ENCODE measurements at places on chromosomes 1 and 21. TPM values are rescaled to one million over a fixed set of nuclear protein-coding genes. Genes with fewer than 3 reads are reported as not detected.

- ATAC-seq: peak; percentile 35
Observed at GRCh38 chr1:19596065-19596713, 47.9 kb upstream of the NBL1 start.

DNA sequence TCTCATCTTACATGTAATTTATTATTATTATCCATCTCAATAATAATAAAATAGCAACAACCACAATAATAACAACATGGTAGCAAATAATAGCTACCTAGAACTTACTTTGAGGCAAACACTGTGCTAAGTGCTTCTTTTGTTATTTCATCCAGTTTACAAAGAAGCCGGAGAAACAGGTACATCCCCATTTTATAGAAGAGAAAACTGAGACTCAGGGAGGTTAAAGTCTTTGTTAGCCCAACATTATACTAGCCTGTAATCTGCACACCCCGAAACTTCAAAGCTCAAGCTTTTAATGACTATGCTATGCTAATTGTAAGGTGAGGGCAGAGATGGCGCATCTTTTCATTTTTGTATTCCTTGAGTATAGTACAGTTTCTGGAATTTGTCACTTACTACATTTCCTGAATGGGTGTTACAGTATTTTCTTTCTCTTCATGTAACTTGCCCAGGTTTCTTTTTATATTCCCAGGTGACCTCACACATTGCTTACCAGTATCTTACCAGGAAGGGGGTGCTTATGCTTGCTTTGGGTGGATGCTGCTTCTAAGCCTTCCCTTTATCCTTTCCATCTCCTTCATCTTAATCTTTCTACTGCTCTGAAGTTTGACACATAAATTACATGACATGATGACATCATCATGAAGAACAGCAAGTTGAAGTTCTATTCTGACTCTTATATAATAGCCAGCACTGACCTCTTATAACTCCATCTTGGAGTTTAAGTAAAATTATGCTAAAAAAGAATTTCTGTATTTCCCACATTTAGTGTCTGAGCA lies 8.3 kb downstream of the GCLM start:
- no peak for ATAC-seq

GRCh38 chr1:30525971-30526651 lies 197.3 kb downstream of the MATN1 start:
- no peak for ATAC-seq

GRCh38 chr1:108719656-108720435 lies 7.1 kb downstream of the FNDC7 start:
- ATAC-seq: no peak

TAL1 gene
- 4.2 TPM for total RNA-seq

GRCh38 chr1:241600496-241600901 lies 39.7 kb downstream of the CHML start:
- no peak for ATAC-seq

DNA sequence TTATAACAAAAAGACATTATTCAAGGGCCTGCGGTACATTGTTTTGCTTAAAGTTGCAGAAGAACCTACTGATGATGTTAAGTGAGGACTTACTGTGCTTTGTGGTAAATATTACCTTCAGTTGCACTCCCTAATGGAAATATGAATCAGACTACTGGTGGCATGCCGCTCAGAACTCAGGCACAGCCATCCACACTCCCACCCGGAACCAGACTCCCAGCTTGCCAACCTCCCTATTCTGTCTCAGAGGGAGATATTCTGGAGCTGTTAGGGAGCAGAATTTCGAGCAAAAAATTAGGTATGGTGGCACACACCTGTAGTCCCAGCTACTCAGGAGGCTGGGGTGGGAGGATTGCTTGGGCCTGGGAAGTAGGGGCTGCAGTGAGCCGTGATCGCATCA lies 13.1 kb downstream of the PGBD5 start:
- no peak for ATAC-seq

DNA sequence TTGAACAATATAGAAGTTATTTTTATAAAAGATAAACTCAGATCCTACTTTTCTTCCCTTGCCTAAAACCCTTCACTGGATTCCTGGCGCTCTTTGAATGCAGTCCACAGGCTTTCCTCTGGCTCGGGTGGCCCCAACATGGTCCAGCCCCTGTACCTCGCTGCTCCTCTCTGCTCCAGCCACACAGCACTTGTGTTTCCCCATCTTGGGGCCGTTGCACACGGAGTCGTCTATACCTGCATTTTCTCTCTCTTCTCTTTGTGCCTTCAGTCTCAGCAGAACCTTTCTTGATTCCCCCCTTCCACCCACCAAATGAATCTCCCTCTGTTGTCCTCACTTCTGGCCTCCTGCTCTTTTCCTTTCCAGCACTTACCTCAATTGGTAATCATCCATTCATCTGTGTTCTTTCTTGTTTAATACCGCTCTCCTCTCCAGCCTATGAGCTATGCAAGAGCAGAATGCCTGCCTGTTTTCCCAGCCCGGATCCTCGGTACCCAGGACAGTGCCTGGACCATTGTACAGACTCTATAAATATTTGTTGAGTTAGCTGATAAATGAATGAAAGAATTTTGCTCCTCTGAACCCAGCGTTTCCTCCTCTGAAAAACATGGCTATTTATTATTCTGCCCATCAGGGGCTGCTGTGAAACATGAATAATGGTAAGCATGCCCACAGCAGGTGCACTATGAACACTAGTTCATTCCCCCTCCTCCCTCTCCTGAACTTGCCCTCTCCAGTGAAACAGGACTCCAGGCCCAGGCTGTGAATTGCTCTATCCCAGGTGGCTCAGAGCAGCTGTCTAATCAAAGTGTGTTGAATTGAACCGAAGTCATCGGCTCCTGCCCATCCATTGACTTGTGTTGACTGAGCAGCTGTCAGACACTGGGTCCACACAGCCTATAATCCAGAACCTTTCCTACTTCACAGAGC lies 266.9 kb downstream of the PTPRU start:
- ATAC-seq: no peak

- no peak for ATAC-seq
Observed at GRCh38 chr1:180974236-180974635, 48.4 kb downstream of the STX6 start.

GRCh38 chr21:36611379-36611778 lies 87.5 kb upstream of the SIM2 start:
- ATAC-seq: no peak

UBE4B gene
- total RNA-seq: 120 TPM

GRCh38 chr1:148307583-148308185 lies 155.6 kb upstream of the NBPF11 start:
- ATAC-seq: no peak

- ATAC-seq: no peak
Observed at GRCh38 chr1:181911715-181912114, 149.8 kb downstream of the ZNF648 start.

RGS4 gene
- 95.0 TPM for total RNA-seq

CD101 gene
- total RNA-seq: 0.35 TPM

- peak; percentile 97 for ATAC-seq
Observed at GRCh38 chr1:45913183-45913683, 109.8 kb downstream of the MAST2 start.

RGS13 gene
- total RNA-seq: 0.77 TPM

- ATAC-seq: no peak
Observed at GRCh38 chr1:21766210-21766609, 16.7 kb downstream of the USP48 start.
